ENCODE measurements at places on chromosomes 7 and 10.
A peak's percentile ranks its signal among the peaks of the same experiment; 100 is the strongest.

- DNase-seq: no peak
Measured at GRCh38 chr10:17645621-17646345, 1.8 kb downstream of the STAM start.

DNA sequence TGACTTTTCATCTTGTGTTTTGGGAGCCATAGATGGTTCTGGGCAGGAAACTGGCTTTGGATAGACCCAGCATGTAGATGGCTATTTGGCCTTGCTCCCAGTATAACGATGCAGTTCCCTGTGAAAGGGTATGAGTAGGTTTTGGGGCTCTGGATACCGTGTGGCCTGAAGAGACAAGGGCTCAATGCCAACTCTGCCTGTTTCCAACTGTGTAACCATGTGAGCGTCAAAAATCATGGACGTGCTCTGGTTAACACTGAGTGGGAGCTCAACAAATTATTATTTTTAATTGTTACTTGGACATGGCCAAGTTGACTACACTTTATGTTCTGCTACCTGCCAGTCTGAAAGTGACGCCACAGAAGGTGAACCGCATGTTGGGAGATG is 41.8 kb downstream of the EGFR start:
- DNase-seq: no peak

DNA sequence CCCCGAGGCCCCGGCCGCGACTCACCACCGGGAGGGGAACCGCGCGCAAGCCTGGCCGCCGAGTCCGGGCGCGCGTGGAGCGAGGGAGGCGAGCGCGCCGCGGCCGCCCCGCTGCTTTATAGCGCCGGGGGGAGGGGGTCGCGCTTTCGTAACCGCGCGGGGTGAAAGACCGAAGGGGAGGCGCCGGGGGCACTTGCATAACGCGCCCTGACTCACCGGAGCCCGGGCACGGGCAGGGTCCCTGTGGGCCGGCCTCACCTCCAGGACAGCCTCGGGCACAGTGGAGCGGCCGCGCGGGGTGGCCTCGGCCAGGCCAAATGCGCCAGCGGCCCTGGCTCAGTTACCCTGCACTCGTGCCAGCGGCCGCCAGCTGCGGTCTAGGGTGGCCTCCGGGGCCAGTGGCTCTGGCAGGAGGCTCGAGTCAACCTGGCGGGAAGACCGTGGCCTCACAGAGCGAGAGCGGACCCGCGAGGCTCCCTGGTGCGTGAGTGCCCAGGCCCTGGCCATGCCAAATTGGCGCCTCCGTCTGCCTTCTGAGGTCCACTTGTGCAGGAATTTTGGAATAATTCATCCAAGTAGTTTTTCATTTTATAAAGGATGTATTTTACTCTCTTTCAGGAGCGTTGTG is at the start of gene RBP4:
TSS of gene RBP4 (minus strand) at position 90 of the 628 bp plus-strand sequence. CDS start 207 bp downstream, outside the sequence.
- no peak for DNase-seq

DNA sequence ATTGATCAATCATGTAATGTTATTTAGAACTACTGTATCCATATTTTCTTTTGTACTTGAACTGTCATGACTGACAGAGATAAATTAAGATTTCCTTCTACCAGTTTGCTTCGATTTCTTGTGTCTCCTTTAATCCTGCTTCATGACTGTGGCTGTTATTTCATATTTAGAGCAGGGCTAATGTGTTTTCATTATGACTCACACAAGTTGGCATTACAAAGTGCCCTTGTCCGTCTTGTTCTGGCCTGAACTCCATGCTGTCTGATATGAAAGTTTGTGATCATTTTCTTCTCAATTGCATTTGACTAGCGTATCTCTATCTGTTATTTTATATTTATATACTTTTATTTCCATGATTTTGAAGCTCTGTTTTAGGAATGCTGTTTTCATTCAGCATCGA is 344.1 kb upstream of the PRKCQ start:
- DNase-seq: no peak

DNA sequence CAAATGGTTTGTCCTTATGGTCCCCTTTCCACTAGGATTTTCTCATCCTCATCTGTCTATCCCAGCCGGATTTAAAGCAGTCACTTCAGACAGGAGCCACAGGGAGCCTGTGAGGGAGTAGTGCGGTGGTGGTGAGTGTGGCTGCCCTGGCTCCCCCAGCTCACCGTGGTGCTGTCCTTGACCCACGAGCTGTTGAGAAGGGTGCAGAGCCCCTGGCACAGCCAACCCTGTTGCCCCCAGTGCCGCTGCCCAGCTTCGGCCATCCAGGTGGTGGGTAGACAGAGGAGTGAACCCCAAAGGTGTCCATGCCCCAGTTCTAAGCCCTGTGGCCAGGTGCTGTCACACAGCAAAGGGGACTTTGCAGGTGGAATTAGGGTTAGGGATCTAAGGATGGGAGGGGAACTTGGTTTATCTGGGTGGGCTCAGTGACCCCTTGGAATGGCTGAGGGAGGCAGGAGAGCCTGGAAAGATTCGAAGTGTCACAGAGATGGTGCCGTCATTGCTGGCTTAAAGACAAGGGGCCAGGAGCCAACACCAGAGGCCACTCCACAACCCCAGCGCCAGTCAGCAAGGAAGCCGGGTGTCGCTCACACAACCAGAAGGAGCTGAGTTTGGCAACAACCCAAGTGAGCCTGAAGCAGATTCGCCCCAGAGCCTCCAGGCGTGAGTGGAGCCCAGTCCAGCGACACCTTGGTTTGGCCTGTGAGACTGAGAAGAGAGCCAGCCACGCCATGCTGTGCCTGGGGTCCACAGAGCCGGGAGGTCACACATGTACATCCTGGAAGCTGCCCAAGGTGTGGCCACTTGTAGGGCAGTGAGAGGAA is 142.4 kb downstream of the ADCY1 start:
- no peak for DNase-seq

- no peak for DNase-seq
Measured at GRCh38 chr7:20063644-20064043, 153.5 kb downstream of the MACC1 start.

DNA sequence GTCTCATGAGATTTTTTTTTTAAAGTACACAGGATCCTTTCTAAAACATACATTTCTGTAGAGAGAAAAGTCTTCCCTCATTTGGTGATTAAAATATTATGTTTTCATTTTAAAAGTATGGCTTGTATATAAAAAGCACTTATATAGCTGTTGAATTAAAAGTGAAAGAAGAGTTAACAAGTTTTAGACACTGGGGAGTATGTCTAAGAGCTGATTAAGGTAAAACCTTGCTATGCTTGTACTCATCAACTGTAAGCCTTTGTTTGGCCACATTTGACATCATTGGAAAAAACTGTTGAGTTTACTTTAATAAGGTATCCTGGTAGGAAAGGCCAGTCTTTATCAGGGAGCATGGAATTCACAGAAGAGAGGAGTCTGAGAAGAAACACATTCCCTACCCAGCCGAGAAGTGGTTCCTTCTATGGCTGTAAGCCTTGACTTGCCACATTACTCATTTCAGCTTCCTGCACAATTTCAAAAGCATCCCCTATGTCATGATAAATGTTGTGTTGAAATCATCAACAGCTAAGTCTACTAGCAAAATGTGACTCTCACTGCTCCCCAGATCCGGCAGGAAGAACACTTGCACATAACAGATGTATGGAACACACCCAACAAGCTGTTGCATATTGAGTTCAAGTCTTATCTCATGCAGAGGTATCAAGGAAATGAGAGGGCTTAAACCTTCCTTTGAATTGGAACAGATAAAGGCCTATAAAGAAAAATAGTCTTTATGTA is 171.8 kb upstream of the CDK1 start:
- DNase-seq: peak; percentile 60

- DNase-seq: peak; percentile 37
Measured at GRCh38 chr7:48168159-48168558, 3.1 kb upstream of the ABCA13 start.

DNA sequence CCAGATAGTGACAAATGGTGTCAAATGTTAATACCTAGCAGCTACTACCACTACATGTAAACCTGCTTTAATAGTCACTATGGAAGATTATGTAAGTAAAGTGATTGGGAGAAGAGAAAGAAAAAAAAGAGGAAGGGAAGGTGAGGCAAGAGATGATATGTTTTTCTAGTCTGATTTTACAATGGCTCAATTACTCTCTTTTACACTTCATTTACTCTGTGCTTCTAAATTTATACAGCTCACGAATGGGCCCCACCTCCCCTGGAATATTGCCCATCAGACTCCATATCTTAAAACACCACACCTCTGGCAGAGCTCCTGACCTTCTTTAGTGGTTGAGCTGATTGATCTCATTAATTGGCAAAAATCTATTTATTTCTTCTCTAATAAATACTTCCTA is 28.0 kb upstream of the IKZF1 start:
- no peak for DNase-seq

DNA sequence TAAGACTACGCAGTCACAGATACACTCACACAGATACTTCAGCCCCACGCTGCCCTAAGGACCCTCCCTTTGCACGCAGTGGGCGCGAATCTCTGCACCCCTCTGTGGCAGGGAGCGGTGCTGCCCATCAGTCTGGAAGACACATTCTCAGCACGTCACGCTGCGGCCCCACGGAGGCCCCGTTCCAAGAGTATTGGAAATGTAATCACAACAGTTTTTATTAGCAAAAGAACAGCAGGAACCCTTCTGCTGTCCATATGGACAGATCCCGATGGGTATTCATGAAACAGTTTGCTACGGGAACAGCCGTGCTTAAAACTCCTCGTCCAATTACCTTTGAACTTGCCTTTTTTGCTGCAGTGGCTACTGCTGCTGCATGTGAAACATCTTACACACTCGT is 131.0 kb downstream of the RPS24 start:
- no peak for DNase-seq

- no peak for DNase-seq
Measured at GRCh38 chr7:130207642-130208041, at the start of gene SSMEM1. TSS of gene SSMEM1 (plus strand) at chr7:130207860. CDS start at chr7:130207911, 51 bp downstream.

DNA sequence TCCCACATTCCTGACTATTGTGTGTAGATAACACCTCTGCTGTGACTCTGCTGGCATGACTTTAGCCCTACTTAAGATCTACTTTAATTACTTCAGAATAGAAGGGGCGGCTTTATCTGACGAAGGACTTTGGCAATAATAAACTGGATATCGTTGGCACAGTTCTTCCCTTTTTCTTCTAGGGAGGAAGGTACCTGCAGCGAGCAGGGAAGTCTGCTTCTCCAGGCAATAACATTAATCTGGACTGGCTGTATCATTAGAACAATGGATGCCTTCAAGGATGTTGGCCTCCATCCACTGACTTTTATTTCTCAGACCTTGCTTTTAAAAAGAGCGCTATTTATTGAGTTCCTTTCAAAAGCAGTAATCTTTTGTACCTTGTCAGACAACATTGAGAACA is 172.6 kb upstream of the THSD7A start:
- DNase-seq: no peak

DNA sequence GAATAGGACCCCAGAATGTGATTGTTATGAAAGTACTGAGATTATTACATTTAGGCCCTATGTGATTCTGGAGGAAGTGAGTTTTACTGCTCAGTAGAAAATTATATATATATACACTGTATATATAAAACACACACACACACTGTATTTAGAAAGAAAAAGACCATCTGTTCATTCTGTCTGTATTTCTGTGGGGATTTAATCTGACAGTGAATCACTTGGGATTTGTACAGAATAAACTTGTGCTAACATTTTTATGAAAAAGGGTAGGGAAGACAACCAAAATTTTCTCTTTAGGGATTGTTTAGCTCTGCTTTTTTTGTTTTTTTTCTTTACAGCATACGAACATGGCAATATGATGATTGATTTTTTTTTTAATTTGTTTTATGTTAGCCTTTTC is 142.7 kb downstream of the EXOC4 start:
- DNase-seq: no peak

GRCh38 chr10:9296190-9296589 is 1241.7 kb downstream of the GATA3 start:
- DNase-seq: no peak

GRCh38 chr7:148503900-148504487 is 86.6 kb upstream of the C7orf33 start:
- no peak for DNase-seq

DNA sequence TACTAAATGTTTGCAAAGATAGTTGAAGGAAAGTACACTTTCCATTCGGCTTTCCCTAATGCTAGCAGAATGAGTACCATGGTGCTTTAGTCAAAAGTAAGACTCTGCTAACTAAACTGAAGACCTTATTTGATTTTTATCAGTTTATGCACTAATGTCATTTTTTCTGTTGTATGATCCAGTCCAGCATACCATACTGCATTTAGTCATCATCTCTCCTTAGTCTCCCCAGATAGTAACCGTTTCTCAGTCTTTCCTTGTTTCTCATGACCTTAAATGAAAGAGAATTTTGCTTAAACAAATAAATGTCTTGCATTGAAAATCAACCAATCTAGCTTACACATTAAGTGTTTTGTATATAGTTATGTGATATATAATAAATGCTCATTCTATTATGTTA is 529.5 kb upstream of the SEMA3D start:
- no peak for DNase-seq

- no peak for DNase-seq
Measured at GRCh38 chr10:7312488-7312857, 98.4 kb downstream of the SFMBT2 start.

- DNase-seq: no peak
Measured at GRCh38 chr10:51999096-51999495, 299.7 kb upstream of the CSTF2T start.

DNA sequence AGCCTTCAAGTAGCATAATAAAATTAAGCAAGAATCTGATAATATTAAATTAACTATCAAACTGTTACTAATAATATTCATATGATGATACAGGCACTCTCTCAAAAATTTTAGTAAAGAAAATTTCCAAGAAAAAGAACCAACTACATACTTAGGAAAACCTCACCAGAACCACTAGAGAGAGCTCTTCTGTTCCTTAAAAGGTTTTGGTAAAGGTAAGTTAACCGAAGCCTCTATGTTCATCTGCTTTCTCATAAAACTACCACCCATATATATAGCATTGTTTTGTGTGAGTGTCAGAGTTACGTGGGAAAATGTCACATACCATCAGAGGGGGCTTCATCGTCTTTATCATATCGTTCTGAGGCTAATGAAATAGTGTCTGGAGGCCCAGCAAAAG is 20.7 kb downstream of the SKAP2 start:
- DNase-seq: no peak

DNA sequence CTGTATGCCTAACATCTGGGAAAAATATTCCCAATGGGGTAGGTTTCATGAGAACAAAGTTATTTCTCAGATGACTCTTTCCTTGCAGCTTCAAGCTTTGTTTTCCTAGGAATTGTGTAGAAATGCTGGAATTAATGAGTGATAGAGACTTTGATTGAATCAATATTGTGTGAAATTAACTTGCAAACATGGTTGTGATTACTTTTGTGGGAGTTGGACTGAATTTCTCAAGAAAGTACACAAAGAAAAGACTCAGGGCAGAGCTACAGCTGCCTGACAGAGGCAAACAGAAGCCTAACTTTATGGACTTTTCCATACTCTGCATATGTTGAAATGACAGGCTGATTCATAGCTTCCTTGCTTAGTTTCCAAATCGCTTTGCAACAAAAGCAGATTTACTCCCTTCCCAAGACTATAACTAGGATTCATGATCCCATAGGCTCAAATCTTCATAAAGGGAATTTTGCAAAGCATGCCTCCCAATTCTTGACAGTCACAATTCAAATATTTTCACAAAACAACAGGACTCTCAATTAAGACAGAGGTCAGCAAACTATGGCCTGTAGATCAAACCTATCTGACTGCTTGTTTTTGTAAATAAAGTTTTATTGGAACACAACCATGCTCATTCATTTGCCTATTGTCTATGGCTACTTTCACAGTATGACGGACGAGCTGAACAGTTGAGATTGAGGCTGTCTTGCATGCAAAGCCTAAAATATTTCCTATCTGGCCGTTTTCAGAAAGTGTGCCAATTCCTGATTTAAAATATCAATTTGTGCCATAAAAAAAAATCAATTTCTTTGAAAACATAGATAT is 27.6 kb downstream of the NRP1 start:
- DNase-seq: no peak

GRCh38 chr10:113018034-113018433 is 68.0 kb downstream of the TCF7L2 start:
- DNase-seq: no peak

All from non-pigmented ciliary epithelial cell (primary cell).